ENCODE measurements at places on chromosomes 5 and 9. TPM values are rescaled to one million over a fixed set of nuclear protein-coding genes. Genes with fewer than 3 reads are reported as not detected.

GRCh38 chr5:74027732-74028338 is 401.8 kb downstream of the ARHGEF28 start:
- no peak overlapping the region for H3K27ac ChIP-seq
- H3K36me3 ChIP-seq: no peaks in the 10 kb centered on the region
- H3K4me1 ChIP-seq: peaks cover 25% of the 10 kb centered on the region
- no peak overlapping the region for H3K4me3 ChIP-seq
- peaks cover 25% of the 10 kb centered on the region for H3K27me3 ChIP-seq

GRCh38 chr9:88313364-88314220 is 74.7 kb upstream of the SPIN1 start:
- H3K4me3 ChIP-seq: no peak overlapping the region
- H3K27me3 ChIP-seq: no peaks in the 10 kb centered on the region
- DNase-seq: no peak
- H3K36me3 ChIP-seq: no peaks in the 10 kb centered on the region

DNA sequence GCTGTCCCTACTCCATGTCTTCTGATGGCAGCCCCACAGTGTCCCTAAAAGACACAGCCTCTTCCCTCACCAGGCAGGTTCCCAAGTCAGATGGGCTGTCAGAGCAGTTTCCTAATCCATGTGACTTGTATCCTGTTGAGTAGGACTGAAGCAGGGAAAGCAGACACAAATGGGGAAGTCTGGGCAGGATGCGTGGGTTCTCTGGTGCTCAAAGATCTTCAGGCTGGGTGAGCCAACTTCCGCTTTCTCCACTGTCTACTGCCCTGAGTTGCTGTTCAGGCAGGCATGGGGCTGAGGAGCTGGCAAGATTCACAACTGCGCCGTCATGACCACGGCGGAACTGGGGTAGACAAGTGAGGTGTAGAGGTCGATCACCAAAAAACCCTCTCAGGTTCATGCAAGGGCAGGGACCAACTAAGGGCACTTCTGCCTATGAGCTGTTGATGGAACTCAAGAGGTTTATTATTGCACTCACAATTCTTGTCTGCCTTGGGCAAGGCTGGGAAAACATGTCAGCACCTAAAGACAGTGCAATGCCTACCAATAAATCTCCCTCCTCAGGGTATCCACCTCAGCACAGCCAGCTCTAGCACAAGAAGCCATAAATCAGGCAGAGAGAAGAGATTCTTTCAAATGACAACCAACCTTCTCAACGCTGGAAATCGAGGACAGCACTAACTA is 83.4 kb downstream of the RAPGEF1 start:
- no peaks in the 10 kb centered on the region for H3K27me3 ChIP-seq
- H3K4me1 ChIP-seq: peaks cover 21% of the 10 kb centered on the region
- H3K36me3 ChIP-seq: no peaks in the 10 kb centered on the region
- no peak overlapping the region for H3K4me3 ChIP-seq

DNA sequence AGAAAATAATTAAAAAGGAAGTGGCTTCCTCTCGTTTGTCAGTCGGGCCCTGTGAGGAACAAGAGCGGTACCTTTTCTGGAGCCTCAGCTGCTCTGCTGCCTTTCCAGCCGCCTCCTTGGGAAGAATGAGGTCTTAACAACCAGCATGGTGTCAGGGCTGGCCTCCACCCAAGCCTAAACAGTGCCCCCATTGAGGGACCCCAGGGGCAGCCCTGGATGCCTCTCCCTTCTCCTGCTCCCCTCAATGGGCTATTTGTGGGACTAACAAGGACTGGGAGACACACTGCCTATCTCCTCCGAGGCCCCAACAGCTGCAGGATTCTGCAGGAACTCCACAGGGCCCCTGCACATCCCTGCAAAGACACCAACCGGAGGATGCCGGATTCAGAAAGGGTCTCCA is 155.4 kb upstream of the MAP3K1 start:
- H3K27me3 ChIP-seq: no peaks in the 10 kb centered on the region
- DNase-seq: no peak
- peaks cover 9% of the 10 kb centered on the region for H3K4me1 ChIP-seq
- no peaks in the 10 kb centered on the region for H3K36me3 ChIP-seq

DNA sequence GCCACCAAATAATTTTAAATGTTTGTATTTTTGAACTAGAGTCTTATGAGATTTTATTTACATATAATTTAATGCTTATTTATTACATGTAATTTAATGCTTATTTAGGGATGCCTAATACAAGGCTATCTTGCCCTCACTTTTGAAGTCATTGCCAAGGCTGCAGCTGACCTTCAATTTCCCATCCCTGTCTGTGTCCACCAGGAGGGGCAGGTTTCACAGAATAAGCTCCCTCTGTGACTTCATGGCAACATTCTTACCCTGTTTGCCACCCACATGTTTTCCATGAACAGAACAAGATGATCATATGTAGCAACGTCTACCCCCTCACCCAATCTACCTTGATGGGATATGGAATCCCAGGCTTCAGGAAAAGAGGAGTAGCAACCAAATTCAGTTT is 27.0 kb downstream of the C5 start:
- H3K4me1 ChIP-seq: no peaks in the 10 kb centered on the region
- DNase-seq: no peak
- no peaks in the 10 kb centered on the region for H3K36me3 ChIP-seq
- H3K27me3 ChIP-seq: no peaks in the 10 kb centered on the region
- H3K4me3 ChIP-seq: no peak overlapping the region
- no peak overlapping the region for H3K27ac ChIP-seq

- H3K4me1 ChIP-seq: peaks cover 2% of the 10 kb centered on the region
- H3K4me3 ChIP-seq: no peak overlapping the region
- H3K27ac ChIP-seq: no peak overlapping the region
- H3K27me3 ChIP-seq: peaks cover 24% of the 10 kb centered on the region
Observed at GRCh38 chr9:134301387-134302129, 24.7 kb upstream of the RXRA start.

GRCh38 chr5:154487541-154487940 is 9.5 kb upstream of the HAND1 start:
- peaks cover 59% of the 10 kb centered on the region for H3K4me1 ChIP-seq
- no peaks in the 10 kb centered on the region for H3K36me3 ChIP-seq
- H3K4me3 ChIP-seq: no peak overlapping the region

DNA sequence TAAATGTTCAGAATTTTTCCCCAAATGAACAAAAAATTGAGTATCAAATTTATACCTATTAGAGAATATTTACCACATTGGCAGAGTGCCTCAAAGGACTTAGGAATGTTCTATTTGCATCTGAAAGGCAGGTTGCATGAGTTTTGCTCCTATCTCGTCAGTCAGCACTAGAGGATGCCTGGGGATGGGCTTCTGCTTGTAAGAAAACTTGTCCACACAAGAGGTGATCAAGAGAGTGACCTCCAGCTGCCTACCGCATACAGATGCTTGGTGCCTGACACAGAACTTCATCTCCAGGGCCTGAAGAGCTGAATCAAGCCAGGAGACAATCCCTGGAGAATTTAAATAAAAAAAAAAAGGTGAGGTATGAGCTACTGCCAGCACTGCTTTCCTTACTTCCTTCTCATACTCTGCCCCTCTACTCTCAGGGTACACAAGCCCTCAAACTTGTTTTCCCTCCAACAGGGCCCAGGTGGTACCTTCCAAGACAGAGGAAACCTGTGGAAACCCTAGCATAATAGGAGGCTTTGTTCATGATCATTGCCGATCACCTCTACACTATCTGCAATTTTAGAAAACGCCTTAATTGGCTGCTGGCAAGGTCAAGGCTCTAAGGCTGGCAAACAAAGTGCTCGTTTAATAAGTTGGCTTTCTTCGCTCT is 166.6 kb downstream of the ELAVL2 start:
- DNase-seq: no peak
- no peaks in the 10 kb centered on the region for H3K27me3 ChIP-seq
- H3K36me3 ChIP-seq: no peaks in the 10 kb centered on the region
- no peak overlapping the region for H3K4me3 ChIP-seq

RHOBTB3 gene
- 154 TPM for total RNA-seq

CDO1 gene
- 13.1 TPM for total RNA-seq

PCA3 gene
- total RNA-seq: not detected

Measured in mesothelial cell of epicardium (in vitro differentiated cells).